CD4-positive, alpha-beta memory T cell (primary cell): ENCODE measurements at places on chromosomes 3 and 15.

GRCh38 chr3:12838179-12838965 is 3.0 kb downstream of the RPL32 start:
- DNase-seq: no peak

DNA sequence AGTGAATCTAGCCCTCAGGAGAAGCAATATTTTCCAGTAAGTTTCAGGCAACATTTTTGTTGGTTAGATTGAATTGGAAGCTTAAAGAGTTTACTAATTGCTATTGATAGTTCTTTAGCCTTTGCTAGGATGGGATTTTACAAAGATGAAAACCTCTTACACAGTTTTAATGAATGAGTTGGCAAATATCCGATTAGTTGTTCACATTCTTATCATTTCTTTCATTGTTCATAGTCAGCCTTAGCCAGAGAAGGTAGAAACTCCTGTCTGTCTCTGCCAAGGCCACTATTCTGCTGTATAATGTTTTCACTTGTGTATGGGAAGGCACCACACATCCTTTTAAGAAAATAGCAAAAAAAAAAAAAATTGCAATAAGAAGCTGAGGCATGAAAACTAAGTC is 222.0 kb upstream of the MANF start:
- DNase-seq: no peak

DNA sequence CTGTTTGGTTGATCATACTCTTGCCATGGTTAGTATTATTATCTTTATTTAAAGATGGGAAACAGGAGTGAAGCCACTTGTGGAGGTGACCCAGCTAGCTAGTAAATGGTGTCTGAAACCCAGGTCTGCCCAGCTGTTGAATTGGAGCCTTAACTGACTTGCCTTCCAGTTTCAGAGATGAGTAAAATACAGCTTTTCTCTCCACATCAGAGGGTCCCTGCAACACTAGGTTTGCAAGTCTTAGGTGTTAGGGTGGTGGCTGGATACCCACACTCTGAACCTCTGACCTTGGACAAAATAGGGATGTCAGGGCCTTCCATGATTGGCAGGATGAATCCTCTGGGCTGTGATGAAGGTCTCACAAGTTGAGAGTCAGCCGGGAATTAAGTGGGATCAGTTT is 4.1 kb downstream of the FLNB start:
- no peak for DNase-seq

- DNase-seq: no peak
Measured at GRCh38 chr3:33860373-33861050, 62.1 kb downstream of the PDCD6IP start.

DNA sequence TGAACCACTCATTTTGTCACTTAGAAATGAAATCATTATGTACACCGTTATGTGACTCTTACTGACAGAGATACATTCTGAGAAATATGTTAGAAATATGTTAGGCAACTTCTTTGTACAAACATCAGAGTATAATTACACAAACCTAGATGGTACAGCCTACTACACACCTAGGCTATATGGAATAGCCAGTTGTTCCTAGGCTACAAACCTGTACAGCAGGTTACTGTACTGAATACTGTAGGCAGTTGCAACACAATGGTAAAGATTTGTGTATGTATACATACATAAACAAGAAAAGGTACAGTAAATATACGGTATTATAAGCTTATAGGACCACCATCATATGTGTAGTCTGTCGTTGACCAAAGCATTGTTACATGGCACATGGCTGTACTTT is 3.7 kb downstream of the SACM1L start:
- DNase-seq: no peak

DNA sequence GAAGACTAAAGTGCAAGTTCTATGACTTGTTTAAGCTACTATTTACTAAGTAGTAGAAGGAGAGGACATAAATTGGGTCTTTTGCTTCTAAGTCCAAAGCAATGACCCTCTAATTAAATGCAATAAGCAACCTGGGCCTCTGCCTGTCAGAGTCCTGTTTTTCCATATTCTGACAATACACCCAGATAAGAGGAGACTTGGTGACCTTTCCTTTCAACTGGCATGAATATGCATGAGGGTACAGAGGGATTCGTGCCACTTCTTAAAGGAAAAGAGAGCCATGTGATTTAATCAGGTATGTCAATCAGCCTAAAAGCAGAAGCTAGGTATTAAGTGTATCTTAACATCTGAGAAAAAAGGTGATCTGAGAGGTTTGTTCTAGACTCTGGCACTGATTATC is 50.7 kb upstream of the FGF7 start:
- DNase-seq: no peak
